ENCODE measurements at places on chromosomes 4 and X. TPM values are rescaled to one million over a fixed set of nuclear protein-coding genes. Genes with fewer than 3 reads are reported as not detected.
A peak's percentile ranks its signal among the peaks of the same experiment; 100 is the strongest.

GRCh38 chrX:12824944-12825343 lies 33.7 kb downstream of the PRPS2 start:
- DNase-seq = no peak

DNA sequence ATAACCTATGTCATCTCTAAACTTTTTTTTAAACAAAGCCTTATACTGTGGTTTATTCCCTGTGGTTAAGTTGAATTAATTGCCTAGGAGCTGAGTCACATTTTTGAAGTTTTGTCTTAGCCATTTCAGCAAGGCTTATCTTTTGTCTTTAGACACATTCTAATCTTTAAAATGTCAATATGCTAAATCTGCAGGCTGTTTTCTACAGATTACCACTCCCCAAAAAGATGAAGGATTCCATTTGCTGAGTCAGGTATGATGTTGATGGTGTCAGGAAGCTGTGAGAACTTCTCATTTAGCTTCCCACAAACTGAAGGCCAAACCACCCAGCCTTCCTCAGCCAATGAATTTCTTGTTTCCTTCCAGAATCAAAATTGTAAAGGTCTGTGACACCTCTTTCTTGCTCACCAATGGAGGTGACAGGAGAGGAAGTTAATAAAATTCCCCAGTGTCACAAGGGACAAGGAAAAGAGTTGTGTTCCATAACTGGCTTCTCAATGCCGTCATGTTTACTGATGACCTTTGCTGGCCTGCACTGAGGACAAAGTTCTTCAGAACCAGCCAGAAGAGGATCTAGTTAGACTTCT lies 3.7 kb upstream of the CXCL6 start:
- no peak for DNase-seq

DNA sequence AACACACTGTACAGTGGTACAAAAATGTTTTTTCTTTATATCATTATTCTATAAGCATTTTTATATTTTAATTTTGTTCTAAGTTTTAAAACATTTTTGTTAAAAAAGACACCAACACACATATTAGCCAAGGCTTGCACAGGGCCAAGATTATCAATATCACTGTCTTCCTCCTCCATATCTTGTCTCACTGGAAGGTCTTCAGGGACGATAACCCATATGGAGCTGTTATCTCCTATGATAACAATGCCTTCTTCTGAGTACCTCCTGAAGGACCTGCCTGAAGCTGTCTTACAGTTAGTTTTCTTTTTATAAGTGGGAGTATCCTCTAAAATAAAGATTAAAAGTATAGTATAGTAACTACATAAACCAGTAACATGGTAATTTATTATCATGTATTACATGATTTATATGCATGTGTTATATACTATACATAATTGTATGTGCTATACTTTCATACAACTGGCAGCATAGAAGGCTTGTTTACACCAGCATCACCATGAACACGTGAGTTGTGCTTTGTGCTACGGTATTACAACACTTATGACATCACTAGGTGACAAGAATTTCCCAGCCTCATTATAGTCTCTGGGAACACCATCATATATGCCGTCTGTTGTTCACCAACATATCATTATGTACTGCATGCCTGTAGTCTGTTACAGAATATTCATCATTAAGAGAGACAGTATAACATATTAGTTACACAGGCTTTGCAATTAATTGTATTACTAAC lies 90.7 kb downstream of the WDFY3 start:
- no peak for DNase-seq

Gene APLN
- 5.6 TPM for total RNA-seq

Gene TBC1D9
- 12.7 TPM for total RNA-seq

DNA sequence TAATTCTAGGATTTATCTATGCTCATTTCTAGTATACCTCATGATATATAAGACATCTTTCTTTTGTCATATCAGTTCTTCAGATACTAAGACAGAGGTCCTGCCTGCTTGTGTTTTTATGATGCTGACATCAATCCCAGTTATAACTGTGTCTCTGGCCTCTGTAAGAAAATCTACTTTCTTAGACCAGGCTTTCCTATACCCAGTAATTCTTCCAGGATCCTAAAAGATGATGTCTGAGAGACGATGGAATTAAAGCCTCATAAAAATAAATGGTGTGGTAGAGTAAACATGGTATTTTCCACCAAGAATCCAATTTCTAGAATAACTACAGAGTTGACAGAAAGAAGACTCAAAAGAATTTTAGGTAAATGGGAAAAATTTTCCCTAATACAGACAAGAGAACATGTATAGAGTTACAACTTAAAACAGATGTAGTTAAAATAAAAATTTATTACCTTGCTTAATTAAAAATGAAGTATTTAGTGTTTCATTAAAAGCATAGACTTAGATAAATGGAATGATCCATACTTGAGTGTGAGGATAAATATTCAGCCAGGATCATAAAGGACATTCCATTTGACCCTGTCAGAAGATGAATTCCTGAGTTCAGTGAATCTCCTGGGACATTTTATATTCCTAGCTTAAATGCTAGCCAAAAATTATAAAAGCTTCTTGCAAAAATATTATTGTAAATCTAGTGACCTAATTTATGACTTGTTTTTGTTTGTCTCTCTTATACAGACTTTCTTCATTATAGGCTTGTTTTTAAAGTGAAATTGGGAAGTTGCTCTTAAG lies 137.4 kb downstream of the PDLIM5 start:
- no peak for DNase-seq

GRCh38 chr4:20326977-20327376 lies 75.3 kb downstream of the SLIT2 start:
- DNase-seq = no peak

Gene RAB33A
- 21.9 TPM for total RNA-seq

- no peak for DNase-seq
These were observed 15.5 kb upstream of the TDO2 start for GRCh38 chr4:155887847-155888570.

DNA sequence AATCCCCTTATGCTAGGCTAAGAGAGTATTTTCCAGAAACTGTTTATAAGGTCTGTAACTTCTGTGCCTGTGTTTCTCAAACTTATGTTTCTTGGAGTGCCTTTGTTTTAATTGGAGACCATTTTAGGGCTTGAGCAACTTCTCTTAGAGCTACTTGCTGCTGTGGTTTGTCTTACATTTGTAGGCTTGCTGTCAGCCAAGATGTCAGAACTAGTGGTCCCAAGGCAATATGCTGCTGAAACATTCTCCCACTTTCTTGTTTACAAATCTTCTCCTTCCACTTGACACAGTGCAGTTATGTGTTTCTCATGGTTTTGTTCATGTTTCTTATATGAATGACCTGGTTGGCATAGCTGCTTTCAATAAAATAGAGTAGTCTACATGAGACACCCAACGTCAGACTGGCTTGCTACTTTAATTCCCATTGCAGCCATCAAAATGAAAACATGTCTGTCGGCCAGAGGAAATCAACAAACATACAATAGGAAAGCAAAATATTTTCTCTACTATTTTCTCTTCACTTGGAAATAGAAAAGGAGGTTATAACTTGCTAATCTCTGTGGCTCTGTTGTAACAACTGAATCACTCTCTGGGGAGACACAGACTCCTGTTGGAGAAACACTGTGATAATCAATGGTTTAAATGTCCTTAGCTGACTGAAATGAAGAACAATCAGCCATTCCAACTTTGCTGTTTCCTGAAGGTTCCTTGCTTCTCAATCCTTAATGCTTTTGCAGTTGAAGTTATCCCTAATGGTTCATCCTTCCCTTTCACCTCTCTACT lies 426.4 kb downstream of the PDGFC start:
- no peak for DNase-seq

- no peak for DNase-seq
These were observed 19.5 kb downstream of the EFNB1 start for GRCh38 chrX:68848189-68848940.

Gene SLC7A11
- 7.3 TPM for total RNA-seq

- DNase-seq = peak; percentile 48
These were observed 26.0 kb upstream of the YTHDC1 start for GRCh38 chr4:68375667-68376559.

DNA sequence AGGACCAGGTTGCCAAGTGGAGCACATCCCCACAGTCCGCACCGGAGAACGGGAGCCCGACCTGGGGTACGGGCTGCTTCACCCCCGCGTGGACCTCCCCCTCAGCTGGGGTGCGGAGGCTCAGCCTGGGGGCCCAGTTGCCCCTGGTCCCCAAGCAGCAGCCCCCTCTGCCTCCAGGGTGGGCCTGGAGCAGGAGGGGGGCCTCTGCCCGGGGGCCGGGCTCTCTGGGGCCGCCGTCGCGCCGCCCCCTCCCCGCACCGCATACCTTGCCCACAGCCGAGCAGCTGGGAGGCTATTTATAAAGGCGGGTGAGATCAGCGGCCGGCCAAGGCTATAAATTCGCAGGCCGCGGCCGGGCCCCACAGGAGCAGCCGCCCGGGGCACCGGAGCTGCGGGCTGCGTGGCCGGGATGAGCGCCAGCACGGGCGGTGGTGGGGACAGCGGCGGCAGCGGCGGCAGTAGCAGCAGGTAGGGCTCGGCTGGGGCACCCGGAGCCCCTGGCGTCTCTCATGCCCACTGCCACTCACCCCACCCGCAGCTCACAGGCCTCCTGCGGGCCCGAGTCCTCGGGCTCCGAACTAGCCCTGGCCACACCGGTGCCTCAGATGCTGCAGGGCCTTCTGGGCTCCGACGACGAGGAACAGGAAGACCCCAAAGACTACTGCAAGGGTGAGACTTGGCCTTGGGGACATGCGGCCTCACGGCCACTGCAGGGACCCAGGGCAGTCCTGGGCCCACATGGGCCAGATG lies at the start of gene SRPK3:
TSS of gene SRPK3 (plus strand) at position 364 of the 750 bp plus-strand sequence. CDS start at position 410, 46 bp downstream.
- DNase-seq = no peak

Gene LRIT3
- 0.06 TPM for total RNA-seq

Gene FAT4
- total RNA-seq = 18.7 TPM

Gene RLIM
- total RNA-seq = 31.1 TPM

Gene HAND2
- total RNA-seq = 141 TPM

- no peak for DNase-seq
These were observed 33.0 kb downstream of the CISD2 start for GRCh38 chr4:102901804-102902203.

GRCh38 chr4:178165251-178165950 lies 723.2 kb upstream of the AGA start:
- DNase-seq = no peak

GRCh38 chr4:3344104-3344503 lies 51.3 kb downstream of the RGS12 start:
- DNase-seq = no peak

Gene CDK16
- 116 TPM for total RNA-seq

DNA sequence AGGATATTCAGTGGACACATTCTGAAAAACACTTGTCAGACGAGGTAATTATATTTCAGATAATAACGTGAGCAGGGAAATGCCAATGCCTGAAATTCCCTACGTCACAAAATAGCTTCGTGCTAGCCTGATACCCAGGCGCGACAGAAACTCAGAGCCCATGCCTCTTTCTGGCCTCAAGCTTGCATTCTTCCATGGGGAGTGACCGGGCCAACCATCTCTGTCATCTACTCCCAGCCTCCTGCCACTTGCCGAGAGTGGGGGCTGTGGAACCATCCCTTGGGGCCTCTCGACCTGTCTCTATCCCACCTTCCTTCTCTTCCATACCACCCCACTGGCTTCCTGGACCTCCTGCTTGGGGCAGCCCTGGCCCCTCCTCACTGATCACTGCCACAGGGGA lies 34.5 kb upstream of the CDKN2AIP start:
- DNase-seq = no peak

DNA sequence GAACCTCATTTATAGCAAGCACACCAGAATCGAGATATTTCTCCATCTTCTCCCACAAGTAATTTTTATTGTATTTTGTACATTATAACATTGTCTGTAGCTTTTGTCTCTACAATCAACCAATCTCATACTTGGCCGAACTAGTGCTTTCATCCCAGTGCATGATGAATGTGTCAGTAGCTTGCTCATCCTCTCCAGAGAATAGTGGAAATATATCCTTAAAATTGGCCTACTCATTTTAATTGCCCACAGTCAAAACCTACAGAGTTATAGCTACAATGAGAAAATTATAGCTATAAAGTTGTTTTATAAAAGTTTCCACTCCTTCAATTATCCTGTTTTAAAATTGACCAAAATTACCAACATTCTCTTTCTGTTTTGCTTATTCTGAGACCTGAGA lies 103.8 kb downstream of the MAPK10 start:
- no peak for DNase-seq

- no peak for DNase-seq
These were observed 890.2 kb downstream of the FSTL5 start for GRCh38 chr4:161273607-161274006.

Gene XAGE1A
- total RNA-seq = not detected

Gene GABRQ
- not detected for total RNA-seq

Gene GAR1
- 6.5 TPM for total RNA-seq

Gene AREG
- total RNA-seq = 4.5 TPM

DNA sequence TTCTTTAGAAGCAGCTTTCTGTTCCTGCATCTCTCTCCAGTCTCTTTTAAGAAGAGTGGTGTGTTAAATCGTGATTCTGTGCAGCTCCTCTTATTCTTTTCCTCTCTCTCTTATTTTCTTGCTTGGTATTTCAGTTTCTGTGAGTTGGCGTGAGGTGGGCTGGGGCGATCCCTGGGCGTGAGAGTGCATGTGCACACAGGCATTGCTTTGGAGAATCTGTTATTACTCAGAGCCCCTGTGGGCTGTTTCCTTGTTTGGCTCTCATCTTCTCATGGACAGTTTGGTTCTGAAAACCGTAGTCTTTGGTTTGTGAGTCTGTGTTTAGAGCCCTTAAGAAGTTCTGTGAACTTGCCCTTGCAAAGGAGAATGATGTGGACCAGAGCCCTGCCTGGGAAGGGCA lies 97.2 kb upstream of the CLNK start:
- no peak for DNase-seq

Gene LARP1B
- 15.8 TPM for total RNA-seq

DNA sequence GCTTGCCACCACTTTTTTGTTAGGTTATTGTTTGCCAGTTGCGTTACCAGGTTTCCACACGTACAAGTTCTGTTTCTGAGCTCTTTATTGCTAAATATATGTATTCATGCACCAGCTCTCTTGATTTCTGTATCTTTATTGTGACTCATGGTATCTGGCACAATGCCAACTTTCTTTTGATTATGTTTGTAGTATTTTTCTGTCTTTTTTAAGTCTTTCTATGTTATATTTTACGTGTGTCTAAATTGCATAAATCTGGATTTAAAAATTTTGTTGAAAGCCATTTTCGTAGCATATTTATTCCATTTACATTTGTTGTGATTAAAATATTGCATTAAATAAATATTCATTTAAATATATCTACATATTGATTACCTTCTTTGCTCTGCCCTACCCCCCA lies 73.8 kb downstream of the KDM6A start:
- DNase-seq = no peak

Gene CPE
- total RNA-seq = 157 TPM
